ENCODE measurements at places on chromosomes 2 and 18.

DNA sequence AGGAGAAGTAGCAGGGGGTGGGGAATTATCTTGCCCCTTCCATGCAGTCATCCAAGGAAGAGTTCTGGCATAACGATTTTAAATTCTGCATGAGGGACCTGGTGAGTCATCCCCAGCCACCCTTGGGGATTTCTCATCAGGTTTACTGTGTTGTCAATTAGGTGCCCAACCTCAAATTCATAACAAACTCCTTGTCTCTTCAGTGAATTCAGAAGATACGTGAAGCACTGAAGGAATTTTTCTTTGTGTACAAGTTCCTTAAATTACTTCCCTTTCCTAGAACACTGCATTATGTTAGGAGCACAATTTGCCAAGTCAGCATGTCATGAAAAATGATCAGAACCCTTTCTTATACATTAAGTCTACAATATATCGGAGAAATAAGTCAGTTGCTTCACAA, 70.8 kb upstream of the NOSTRIN start:
- DNase-seq, result no peak

- no peak for DNase-seq
Observed at GRCh38 chr2:121072784-121073183, 212.2 kb downstream of the TFCP2L1 start.

DNA sequence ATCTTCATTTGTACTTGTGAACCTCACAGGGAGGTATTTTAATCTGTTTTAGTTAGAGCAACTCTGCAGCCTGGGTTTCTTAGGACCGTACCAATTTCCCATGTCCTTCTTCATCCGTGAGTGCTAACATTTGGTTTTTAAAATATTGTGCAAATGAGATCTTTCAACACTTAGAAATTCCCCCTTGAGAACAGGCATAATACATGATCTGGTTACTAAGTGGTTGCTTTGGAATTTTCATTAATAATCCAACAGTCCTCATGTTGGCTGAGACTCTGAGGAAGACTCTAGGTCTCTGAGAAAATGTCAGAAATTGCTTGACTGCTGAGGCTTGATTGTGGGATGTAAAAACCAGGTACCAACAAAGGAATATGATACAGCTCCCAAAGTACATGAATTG, 125.6 kb upstream of the CDCA7 start:
- no peak for DNase-seq

DNA sequence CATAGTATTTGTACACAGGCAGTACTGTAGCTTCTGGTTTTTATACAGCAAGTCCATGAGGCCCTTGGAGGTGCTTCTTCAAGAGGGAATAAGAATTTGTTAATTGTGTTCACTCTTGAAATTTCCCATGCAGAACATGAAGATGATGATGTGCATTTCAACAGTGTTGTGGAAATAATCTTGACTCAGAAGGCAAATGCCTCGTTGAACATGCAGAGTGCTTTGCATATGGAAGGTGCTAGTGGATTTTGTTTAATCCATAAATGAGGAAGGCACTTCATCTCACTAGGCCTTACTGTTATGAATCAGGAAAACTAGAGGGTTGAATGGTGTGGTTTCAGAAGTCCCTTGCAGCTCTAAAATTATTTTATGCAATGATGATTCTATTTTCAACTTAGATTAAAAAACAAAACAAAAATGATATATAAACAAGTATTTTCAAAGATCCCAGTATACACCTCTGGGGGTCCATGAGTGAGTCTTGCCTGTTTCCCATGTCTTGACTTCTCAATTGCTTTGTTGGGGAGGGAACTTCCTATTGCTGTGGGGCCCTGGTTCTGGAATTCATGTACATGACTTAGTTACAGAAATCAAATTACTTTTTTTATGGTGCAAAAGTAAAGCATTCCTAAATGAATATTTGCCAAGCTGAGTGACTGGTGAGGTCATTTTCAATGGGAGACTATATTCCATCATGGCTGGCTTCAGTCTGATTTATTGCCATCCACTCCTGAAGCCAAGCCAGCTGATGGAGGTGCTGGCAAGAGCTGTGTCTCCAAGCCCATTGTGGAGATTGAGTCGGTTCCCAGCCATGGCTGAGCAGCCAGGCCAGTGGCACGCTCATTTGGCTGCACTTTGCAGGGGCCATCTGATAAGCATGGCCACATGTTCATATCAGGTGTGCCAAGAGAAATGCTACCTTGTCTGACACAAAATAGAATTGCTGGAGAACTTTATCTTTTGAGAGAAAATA, 56.5 kb downstream of the MGAT5 start:
- no peak for DNase-seq

- no peak for DNase-seq
Observed at GRCh38 chr2:65442420-65443020, 10.1 kb upstream of the SPRED2 start.

DNA sequence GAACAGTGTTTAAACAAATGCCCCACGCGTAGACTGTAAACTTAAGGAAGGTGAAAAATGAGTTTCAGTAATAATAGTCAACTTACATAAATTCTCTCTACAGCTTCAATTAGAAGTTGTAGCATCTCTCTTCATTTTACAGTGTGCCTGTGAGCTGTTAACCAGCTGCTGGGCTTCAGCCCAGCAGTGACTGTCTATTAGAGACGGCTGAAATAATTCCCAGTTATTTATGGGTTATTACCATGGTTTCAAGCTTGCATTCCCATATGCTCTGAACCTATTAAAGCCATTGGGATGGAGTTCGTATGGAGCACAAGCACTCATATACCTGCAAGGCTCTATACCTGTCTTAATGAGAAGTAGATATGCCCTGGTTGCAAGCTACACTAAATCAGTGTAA, 501.1 kb downstream of the CNTNAP5 start:
- DNase-seq, result no peak

GRCh38 chr2:145022666-145023333, 502.9 kb upstream of the ZEB2 start:
- no peak for DNase-seq

DNA sequence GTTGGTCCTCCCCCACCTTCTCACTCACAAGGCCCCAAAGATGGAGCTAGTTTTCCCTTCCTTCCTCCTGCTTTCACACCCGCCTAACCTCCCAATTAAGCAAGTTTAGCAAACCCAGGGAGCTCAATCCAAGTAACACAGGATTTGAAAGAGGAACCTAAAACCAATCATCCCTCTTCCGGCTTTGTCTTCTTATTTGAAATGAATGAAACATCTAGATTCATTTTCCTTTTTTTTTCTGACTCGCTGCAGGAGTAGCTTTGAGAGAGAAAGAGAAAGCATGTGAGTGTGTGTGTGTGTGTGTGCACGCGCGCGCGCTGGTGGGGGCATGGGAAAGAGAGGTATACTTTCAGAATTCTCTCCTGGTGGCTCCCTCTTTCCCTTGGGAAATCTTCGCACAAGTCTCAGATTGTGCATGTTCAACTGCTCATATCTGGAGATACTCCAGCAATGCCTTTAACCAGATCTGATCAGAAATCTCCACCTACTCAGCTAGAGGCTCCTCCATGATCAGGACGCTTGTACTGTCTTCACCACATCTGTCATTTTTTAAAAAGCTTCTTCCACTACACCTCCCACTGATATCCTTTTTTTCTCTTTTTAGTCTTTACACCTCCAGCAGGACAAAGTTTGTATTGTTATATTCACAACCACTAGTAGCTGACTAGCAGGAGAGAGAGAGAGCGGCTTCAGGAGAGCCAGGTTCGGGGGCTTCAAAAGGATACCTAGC, 1.7 kb downstream of the SLC8A1 start:
- peak; percentile 9 for DNase-seq

All from NCI-H774 (cell line).